ENCODE measurements at places on chromosomes 1 and 21.

GRCh38 chr1:25617625-25618432 is 1.2 kb downstream of the MAN1C1 start:
- DNase-seq = no peak

DNA sequence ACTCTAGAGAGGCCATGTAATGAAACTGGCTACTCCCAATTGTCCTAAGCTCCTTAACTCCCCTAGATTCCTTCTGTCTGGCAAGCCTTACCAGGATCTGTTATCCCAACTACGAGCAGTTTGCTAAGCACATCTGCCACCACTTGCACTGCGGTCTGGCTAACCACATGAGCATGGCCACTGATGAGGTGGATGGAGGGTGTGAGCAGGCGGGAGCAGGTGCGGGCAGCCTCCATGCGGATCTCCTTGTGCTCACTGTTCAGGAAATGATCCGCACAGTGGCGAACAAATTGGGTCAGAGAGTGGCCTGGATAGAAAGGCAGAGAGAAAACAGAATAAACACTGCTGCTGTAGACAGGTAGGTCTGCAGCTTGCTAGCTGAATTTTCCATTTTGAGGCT is 24.0 kb downstream of the MTOR start:
- no peak for DNase-seq

GRCh38 chr1:50595874-50596273 is 172.6 kb upstream of the DMRTA2 start:
- no peak for DNase-seq

GRCh38 chr1:229253151-229253974 is 17.5 kb upstream of the RAB4A start:
- DNase-seq = no peak

DNA sequence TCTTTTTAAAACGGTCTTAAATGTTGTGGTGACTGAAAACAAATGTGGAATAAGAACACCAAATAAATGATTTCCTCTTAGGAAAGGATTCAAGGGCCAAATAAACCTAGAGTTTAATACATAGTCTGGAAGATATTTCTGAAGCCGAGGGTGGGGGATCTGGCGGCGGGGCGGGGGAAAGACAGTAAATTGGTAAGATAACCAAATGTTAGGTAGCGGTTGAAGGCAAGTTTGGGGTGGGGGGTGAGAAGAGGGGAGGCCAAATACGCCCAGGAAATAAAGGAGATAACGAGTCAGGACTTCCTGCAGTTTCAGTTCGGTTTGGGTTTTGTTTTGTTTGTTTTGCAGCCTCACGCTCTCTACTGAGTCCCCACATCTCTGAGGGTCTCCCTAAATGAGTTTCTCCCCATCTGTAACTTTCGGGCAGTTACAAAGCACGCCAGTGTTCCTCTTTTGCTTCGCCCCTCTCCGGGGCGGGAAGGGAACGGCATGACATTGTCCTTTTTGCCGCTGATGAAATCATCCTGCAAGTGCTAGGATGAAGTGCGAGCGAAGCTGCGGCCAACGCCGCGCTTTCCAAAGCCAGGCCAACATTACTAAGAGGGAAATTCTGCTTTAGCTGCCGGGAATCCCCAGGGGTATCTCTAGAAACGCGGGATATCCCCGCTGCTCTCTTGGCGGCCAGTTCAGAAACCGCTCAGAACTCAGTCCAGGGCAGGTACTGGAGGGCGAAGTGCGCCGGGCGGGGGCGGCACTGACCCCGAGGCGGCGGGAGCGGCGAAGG is 844 bp downstream of the NIBAN1 start:
- peak; percentile 42 for DNase-seq

All from stimulated activated CD4-positive, alpha-beta T cell treated with anti-CD3 and anti-CD28 coated beads, TNF-alpha, amount 100 ng/mL, for 1 hour (primary cell).